ENCODE measurements at places on chromosomes 2 and 18. TPM values are rescaled to one million over a fixed set of nuclear protein-coding genes. Genes with fewer than 3 reads are reported as not detected.

- DNase-seq = no peak
Measured at GRCh38 chr2:10951558-10952414, 40.1 kb downstream of the KCNF1 start.

GRCh38 chr2:174328114-174328960 is 6.4 kb upstream of the SP9 start:
- no peak for DNase-seq

GRCh38 chr2:65708086-65708485 is 275.7 kb upstream of the SPRED2 start:
- DNase-seq = no peak

- no peak for DNase-seq
Measured at GRCh38 chr2:5736886-5737285, 44.7 kb downstream of the SOX11 start.

Gene C2orf66
- total RNA-seq = 0.07 TPM

GRCh38 chr2:99067871-99068625 is 73.5 kb upstream of the C2orf15 start:
- no peak for DNase-seq

GRCh38 chr2:204986641-204987040 is 441.4 kb downstream of the PARD3B start:
- no peak for DNase-seq

GRCh38 chr2:145374165-145374564 is 854.2 kb upstream of the ZEB2 start:
- no peak for DNase-seq

DNA sequence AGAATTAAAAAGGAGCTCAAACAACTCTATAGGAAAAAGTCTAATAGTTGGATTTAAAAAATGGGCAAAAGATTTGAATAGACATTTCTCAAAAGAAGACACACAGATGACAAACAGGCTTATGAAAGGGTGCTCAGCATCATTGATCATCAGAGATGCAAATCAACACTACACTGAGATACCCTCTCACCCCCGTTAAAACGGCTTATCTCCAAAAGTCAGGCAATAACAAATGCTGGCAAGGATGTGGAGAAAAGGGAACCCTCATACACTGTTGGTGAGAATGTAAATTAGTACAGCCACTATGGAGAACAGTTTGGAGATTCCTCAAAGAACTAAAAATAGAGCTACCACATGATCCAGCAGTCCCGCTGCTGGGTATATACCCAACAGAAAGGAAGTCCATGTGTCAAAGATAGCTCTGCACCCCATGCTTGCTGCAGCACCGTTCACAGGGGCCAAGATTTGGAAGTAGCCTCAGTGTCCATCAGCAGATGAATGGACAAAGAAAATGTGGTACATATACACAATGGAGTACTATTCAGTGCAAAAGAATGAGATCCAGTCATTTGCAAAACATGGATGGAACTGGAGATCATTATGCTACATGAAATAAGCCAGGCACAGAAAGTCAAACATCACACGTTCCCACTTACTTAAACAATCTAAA is 46.7 kb upstream of the B3GNT7 start:
- no peak for DNase-seq

GRCh38 chr2:110858135-110858725 is 125.9 kb downstream of the ACOXL start:
- DNase-seq = no peak

GRCh38 chr18:3245185-3245564 is 2.4 kb upstream of the MYL12A start:
- DNase-seq = no peak

Gene TCF4
- total RNA-seq = 292 TPM

- DNase-seq = no peak
Measured at GRCh38 chr2:161241894-161242293, 66.3 kb upstream of the PSMD14 start.

DNA sequence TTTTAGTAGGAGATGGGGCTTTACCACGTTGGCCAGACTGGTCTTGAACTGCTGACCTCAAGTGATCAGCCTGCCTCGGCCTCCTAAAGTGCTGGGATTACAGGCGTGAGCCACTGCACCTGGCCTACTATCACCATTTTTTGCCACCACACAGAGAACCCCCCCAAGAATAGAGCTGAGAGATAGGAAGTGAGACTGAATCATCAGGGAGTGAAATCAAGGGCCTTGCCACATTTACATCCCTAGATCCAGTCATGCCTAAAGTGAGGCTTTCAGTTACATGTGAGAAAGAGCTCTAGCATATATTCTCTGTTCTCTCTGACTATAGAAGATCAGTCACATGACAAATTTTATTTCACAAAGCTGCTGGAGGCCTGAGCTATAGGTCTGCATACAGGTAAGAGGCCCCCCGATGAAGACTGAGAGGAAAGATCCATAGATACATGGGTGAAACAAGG is 28.0 kb upstream of the KCMF1 start:
- no peak for DNase-seq

Gene FEV
- not detected for total RNA-seq

- no peak for DNase-seq
Measured at GRCh38 chr2:19785447-19785846, 116.3 kb downstream of the TTC32 start.

DNA sequence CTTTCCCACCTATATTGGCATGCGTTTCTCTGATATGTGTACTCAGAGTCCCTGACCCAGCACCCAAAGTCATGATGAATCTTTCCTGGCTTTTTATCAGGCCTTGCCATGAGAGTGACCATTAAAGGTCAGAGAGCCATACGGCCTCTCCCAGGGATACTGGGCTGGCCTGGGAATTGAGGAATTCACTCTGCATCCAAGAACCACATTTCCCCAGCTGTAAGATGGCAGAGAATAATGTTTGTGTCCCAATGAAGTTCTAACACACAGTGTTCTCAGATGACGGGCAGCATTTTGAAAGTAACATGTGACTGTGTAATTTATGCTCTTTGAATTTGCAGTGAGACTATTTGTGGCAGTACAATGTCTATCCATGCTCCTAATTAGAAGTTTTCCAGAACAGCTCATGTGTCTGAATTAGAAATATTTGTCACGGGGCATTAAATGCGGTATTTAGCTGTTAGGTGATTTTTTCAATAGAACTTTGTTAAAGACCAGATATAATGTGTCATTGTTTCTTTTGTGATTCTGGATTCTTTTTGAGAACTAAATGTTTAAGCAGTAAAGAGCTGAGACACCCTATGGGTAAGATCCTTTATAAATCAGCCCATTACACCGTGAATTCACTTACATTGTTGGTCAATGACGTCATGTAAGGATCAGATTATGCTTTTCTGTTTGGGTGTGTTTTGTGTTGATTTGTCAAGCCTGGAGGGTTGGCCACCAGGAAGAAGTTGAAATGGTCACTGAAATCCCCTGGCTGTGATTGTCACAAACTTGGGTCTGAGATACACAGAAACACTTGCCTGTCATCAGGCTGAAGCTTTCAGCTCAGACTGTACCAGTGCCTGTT is 7.3 kb upstream of the SLC3A1 start:
- no peak for DNase-seq

GRCh38 chr2:236857781-236858180 is 227.9 kb upstream of the COPS8 start:
- no peak for DNase-seq

GRCh38 chr2:179422037-179422643 is 157.5 kb upstream of the SESTD1 start:
- DNase-seq = peak; percentile 7

Gene TUBA4B
- not detected for total RNA-seq

DNA sequence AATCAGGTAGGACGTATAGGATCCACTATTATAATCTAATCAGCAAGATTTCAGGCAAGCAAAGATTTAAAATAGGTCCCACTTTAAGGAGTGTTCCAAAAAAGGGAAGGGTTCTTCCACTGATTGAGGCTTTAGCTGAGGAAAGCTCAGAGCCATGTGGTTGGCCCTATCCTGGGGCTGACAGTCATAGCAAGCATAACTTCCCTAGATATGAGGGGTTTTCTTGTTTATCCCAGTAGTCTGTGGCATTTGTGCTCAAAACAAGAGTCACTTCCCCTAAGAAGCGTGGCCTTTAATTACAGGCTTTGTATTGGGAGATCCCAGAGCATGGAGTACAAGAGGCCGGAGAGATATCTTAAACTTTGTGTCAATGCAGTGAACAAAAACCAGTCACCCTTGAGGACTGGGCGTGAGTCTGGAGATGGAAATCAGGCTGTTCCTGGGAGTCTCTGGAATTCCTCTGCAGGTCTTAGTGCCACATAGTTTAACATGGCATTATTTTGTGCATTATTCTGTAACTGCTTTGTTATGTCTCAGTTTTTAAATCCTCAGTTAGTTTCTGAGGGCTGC is 136.9 kb upstream of the FBXO11 start:
- DNase-seq = no peak

DNA sequence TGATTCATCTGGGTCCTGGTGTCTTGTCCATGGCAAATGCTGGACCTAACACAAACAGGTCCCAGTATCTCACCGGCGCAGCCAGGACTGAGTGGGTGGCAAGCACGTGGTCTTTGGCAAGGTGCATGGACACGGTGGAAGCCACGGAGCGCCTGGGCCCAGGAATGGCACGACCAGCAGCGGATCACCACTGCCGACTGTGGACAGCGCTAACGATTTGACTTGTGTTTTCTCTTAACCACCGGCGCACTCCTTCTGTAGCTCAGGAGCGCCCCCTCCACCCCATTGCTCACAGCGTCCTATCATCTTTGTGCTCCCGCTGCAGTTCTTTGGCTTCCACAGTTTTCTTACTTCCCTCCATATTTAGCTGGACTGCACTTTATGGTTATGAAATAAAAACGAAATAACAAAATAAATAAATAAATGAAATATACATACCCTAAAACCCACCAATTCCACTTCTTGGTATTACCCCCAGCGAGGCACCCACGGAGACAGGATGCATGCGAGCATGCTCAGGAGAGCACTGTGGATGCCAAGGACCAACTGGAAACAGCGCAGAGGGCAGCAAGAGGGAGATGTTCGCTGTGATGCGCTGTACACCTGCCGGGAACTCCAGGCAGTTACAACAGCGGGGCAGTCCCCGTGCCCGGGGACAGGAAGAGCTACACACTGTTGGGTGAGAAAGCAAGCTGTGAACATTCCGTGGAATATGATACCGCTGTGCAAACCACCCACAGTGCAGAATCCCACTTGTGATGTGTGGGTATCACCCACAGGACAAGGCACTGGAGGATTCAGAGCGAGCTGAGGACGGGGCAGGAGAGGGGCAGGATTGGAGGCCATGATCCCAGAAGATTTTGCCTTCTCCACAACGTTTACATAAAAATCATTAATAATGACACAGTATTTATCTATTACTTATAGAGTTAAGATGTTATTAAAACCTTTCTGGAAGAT is 7.0 kb upstream of the CIDEA start:
- DNase-seq = no peak

- no peak for DNase-seq
Measured at GRCh38 chr2:73935641-73936040, 9.0 kb downstream of the DGUOK start.
